Right renal cortex interstitium (tissue), 3 donors: ENCODE measurements at places on chromosomes 3 and 15. TPM values are rescaled to one million over a fixed set of nuclear protein-coding genes. Genes with fewer than 3 reads are reported as not detected.

GRCh38 chr3:97430601-97431000, 334.0 kb upstream of the ARL6 start:
- no peak for DNase-seq

GRCh38 chr3:106167728-106168127, 298.9 kb upstream of the CBLB start:
- DNase-seq: no peak

DNA sequence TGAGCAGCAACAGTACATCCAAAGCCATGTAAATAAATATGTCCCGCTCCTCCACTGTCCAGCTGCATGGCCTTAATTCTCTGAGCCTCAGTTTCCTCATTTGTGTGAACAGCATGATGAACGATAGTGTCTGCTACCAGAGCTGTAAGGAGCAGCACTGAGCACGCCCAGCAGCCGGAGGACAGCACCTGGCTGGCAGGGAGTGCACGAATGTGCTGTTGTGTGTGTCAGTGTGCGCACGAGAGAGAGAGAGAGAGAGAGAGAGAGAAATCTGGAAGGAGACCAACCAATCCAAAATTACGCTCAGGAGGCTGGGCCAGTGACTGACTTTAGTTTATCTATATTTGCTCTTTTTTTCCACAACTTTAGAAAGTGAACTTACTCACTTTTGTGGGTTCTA, 26.6 kb upstream of the PLXNA1 start:
- DNase-seq: no peak

The PIK3CA gene
- polyA plus RNA-seq: 28.6 TPM

- DNase-seq: no peak
Measured at GRCh38 chr3:98021830-98022560, 13.1 kb downstream of the GABRR3 start.

DNA sequence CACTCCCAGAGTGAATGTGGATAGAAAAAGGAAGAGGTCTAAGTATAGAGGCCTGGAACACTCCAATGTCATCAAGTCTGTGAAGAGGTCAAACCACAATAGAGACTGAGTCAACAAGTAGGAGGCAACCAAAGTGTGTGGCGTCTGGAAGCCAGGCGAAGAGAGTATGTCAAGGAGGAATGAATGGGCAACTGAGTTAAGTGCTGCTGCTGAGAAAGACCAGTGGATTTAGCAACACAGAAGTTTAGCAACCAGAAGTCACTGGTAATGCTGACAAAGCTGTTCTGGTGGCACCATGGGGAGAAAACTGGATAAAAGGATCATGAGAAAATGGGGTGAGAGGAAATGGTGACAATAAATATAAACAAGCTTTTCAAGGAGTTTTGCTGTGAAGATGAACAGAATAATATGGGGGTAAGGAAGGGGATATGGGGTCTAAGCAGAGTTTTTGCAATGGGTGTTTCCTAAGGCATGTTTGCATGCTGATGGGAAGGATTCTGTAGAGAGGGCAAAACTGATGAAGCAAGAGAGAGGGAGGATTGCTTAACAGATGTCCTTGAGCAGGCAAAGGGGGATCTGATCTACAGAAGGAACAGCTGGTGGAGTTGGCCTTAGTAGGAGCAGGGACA, 38.4 kb downstream of the PCOLCE2 start:
- DNase-seq: no peak

The GOLGA8K gene
- 0.81 TPM for polyA plus RNA-seq

DNA sequence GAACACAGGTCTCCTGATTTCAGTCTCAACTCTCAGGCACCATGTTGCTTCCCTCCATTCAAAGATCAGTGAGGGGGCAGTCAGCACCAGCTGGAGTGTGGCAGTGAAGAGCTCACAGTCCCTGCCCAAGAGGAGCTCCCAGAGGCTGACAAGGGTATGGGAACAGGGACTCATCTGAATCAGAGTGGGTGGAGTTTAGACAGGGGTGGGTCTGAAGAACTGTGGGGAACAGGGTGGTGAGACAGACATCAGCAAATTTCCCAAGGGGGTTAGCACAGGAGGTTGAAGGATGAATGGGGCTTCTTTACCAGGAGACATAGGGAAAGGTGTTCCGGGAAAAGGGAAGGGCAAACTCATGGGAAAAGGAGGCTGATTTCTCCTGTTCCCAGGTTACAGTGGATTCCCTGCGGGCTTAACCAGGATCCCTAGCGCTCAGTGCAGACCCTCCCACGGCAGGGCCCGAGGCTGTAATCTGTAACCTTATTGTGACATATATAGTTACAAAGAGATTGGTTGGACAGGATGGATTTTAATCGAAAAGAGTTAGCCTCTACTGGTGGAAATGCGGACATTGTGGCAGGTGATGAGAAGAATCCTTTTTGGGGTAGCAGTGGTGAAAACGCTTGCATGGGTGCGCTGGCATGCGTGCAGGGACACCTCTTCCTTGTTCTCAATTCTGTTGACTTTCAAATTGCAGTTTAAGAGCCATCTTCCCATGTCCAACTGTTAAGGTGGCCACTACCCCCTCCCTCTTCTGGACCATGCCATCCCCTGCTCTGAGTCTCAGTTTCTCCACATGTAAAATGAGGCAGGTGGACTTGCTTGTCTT, 160.3 kb downstream of the SMAD6 start:
- DNase-seq: no peak

The RARB gene
- 57.0 TPM for polyA plus RNA-seq

The GOLGA8G gene
- 0.12 TPM for polyA plus RNA-seq

The SAMD7 gene
- not detected for polyA plus RNA-seq

The TIPARP gene
- 28.3 TPM for polyA plus RNA-seq

DNA sequence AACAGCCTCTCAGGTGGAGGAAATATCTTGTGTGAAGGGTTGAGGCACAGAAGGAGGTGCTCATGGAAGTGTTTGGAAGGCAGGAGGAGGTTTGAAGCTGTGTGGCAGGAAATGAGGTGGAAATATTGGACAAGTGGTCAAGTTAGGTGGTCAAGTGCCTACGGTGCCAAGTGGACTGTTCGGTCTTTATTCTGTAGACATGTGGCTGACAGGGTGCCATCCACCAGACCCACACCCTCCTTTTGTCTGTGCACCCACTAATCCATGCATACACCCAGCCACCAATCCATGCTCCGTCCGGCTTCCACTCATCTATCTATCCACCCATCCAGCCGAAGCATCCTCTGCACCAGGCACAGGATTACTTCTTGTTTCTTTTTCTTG, 2.2 kb downstream of the SLC6A20 start:
- no peak for DNase-seq

DNA sequence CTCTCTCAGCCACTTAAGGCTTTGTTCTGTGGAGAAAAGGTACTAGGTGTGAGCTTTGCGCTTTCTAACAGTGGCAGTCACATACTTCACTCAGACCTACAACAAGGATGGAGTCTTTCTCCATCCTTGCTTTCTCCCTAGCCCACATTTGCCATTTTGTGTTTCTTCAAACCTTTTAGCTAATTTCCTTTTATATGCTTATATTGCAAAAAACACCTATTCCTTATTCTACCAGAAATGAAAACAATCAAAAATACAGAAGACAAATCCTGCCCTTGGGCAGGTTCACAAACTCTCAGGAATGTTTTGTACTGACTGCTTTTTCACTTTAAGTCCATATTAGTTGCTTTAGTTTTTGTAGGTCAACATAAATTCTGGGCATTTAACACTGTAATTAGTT, 914.2 kb downstream of the SQOR start:
- DNase-seq: no peak

The GXYLT2 gene
- 13.2 TPM for polyA plus RNA-seq

DNA sequence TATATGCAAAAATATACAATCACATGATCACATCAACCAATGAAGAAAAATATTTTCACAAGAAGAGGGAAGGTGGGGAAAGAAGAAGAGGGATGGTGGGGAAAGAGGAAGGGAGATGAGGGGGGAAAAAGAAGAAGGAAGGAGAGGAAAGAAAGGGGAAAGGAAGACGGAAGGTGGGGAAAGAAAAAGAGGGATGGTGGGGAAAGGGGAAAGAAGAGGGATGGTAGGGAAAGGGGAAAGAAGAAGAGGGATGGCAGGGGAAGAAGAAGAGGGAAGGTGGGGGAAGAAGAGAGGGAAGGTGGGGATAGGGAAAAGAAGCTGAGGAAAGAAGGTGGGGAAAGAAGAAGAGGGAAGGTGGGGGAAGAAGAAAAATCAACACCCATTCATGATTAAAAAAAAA, 3.2 kb upstream of the GOLGB1 start:
- DNase-seq: no peak

GRCh38 chr3:132399054-132399929, 18.0 kb upstream of the DNAJC13 start:
- no peak for DNase-seq

DNA sequence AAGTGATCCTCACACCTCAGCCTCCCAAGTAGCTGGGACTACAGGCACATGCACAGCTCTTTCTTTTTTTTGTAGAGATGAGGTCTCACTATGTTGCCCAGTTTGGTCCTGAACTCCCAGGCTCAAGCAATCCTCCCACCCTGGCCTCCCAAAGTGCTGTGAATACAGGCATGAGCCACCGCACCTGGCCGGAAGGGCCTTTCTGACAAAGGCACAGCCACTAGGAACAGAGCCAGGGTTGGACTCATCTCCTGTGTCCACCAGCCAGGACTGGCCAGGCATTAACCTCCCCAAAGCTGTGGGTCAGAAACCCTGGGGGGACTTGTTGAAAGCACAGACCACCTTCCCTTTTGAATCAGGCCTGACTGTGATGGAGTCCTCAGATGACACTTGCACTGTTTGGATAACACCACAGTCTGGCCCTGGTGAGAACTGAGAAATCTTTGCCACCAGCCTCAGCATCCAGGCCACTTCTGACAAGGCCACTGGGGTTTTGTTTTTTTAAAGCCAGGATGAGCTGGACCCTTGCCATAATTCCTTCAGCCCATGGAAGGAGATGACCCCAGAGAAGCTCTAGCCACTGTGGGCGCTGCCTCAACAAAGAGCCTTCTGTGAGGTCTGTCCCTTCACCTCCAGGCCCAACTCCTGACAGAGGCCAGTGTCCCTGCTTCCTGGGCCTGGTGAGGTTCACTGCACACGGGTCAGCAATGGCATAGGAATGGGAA, 4.8 kb downstream of the TKT start:
- no peak for DNase-seq

- DNase-seq: no peak
Measured at GRCh38 chr3:109897734-109898133, 560.4 kb upstream of the DPPA4 start.

GRCh38 chr3:188452158-188452772, 298.3 kb downstream of the LPP start:
- DNase-seq: no peak

The OIP5 gene
- 8.8 TPM for polyA plus RNA-seq

DNA sequence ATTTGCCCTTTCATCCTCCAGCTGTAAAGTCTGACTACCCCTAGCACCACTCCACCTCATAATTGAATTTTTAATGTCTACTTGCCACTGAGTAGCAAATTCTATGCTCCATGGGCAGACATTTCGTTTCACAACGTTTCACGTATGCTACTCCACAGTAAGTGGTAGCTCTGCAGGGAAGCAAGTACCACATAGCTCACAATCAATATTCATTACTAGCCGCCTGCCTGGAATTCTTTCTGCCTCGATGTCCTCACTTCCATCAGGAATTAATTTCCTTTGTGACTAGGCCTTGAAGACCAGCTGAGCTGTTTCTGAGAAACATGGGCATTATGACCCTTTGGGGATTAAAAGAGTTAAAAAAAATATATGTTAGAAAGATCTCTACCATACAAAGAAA, 15.3 kb downstream of the NPTN start:
- DNase-seq: no peak

DNA sequence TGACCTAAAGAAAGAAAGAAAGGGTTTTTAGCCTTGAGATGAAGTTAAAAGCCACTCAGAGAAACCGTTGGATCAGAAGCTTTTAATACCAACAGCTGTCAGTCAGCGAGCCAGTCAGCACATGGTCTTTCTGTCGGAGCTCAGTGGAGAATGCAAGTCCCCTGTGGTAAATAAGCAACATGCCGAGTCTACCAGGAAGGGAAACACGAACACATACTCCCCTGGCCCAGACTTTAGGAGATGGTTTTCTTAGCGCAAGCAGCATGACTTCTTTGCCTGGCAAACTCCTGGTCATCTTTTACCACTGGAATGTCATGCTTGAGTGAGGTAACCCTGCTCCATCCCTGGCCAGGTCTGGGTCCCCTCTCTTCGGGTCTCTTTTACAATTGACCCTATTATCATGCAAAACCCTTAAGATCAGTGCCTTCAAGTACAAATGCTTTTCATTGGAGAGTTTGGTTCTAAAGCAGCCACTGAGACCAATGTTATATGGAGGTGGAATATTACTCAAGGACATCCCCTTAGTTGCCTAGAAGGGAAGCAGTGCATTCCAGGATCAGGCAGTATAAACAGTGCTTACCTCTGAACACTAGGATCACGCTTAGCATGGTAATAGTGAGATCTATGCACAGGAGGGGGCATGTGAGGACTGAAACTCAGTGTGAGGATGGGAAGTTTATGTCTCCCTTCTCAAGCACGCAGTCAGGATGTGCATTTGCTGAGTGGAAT, 28.2 kb downstream of the SLCO3A1 start:
- no peak for DNase-seq

- DNase-seq: no peak
Measured at GRCh38 chr15:73264881-73265280, 103.9 kb downstream of the HCN4 start.

- DNase-seq: no peak
Measured at GRCh38 chr15:59384507-59384906, 11.8 kb upstream of the MYO1E start.

The PLA2G4B gene
- polyA plus RNA-seq: 5.3 TPM

The EAF1 gene
- polyA plus RNA-seq: 18.5 TPM

DNA sequence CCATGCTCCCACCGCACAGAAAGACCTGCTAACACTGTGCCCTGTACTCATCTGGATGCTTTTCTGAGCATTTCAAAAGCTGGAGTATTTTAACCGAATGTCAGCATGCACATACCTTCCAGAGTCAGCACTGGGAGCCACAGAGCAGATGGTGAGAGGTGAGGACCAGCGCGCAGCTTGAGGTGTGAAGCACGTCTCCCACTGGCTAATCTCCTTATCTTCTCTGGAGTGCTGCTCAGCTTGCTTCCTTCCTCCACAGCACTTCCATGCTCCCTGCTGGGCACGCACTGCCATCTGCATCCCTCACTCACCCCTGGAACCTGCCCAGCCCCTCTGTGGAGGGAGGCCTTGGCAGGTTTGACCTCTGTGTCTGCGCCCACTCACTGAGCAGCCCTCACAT, at the start of gene GNB5:
TSS of gene GNB5 (minus strand) at position 186 of the 400 bp plus-strand sequence. CDS start 6,716 bp downstream, outside the sequence.
- DNase-seq: no peak

- DNase-seq: no peak
Measured at GRCh38 chr3:71057526-71057894, 526.0 kb downstream of the FOXP1 start.

The GATA2 gene
- 28.4 TPM for polyA plus RNA-seq
